Panc1 (cell line): ENCODE measurements at places on chromosomes 7 and 10. TPM values are rescaled to one million over a fixed set of nuclear protein-coding genes. Genes with fewer than 3 reads are reported as not detected.
A peak's percentile ranks its signal among the peaks of the same experiment; 100 is the strongest.

DNA sequence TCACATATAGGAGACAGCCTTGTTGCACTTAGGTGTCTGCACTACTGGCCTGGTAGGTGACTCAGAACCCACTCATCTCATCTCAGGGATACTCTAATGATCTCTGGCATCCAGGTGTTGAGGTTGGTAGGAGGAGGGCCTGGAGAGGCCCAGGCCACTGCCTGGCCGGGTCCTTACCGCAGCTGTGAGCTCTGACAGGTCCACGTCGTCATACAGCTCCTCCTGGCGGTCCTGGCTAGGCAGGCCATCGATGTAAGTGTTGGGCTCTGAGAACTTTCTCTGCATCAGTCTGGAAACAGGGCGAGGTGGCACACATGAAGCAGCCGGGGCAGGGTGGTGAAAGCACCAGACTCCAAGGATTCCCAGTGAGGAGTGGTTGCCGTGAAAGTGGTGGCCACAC, 62.1 kb downstream of the VWA2 start:
- no peak overlapping the region for H3K4me3 ChIP-seq
- DNase-seq, result no peak
- peaks cover 12% of the 10 kb centered on the region for H3K4me1 ChIP-seq
- H3K27me3 ChIP-seq, result no peaks in the 10 kb centered on the region
- peaks cover 17% of the 10 kb centered on the region for H3K36me3 ChIP-seq

- no peaks in the 10 kb centered on the region for H3K4me1 ChIP-seq
- H3K36me3 ChIP-seq, result no peaks in the 10 kb centered on the region
- H3K27ac ChIP-seq, result no peak overlapping the region
- peaks cover 4% of the 10 kb centered on the region; the same call in 1 of the 2 replicates for H3K27me3 ChIP-seq
- no peak overlapping the region for H3K4me3 ChIP-seq
Observed at GRCh38 chr10:127952575-127952869, 45.6 kb downstream of the PTPRE start.

DNA sequence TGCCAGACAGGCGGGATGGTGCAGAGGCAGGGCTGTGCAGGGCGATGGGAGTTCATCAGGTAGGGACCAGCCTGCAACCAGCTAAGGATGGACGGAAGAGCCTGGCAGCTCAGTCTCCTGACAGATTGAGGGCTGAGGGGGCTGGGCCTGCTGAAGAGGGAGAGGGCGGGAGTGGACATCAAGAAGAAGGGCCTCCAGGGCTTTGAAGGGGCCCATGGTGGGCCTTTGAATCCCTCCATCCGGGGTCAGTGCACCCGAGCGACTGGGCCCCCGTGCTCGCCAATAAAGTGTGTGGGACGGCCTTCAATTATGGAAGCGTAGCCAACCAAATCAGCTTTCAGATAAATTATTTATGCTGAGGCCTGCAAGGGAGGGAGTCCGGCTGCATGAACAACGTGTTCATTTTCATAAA, 431.2 kb downstream of the RPS24 start:
- no peaks in the 10 kb centered on the region for H3K36me3 ChIP-seq
- H3K27ac ChIP-seq, result no peak overlapping the region
- no peak for DNase-seq
- H3K4me3 ChIP-seq, result no peak overlapping the region
- peaks cover 5% of the 10 kb centered on the region; the same call in 1 of the 2 replicates for H3K4me1 ChIP-seq
- H3K27me3 ChIP-seq, result no peaks in the 10 kb centered on the region

SEMA3A gene
- total RNA-seq, result 43.3 TPM

DNA sequence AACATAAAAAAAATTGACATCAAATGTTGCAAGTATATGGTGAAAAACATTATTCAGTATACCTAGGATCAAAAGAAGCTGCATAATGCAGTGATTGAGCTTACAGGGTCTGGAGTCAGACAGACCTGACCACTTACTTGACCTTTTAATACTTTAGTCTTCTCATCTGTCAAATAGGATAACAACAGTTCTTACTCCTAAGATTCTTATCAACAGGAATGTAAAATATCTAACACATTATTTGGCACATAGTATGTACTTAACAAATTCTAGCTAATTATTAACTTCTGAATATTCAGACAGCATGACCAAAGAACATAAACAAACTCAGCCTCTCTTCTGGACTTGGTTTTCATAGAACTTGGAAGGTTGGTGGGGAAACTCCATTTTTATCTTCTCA, 45.6 kb upstream of the PIP4K2A start:
- H3K27me3 ChIP-seq, result no peaks in the 10 kb centered on the region
- H3K4me3 ChIP-seq, result no peak overlapping the region
- no peaks in the 10 kb centered on the region for H3K36me3 ChIP-seq
- H3K4me1 ChIP-seq, result no peaks in the 10 kb centered on the region

DNA sequence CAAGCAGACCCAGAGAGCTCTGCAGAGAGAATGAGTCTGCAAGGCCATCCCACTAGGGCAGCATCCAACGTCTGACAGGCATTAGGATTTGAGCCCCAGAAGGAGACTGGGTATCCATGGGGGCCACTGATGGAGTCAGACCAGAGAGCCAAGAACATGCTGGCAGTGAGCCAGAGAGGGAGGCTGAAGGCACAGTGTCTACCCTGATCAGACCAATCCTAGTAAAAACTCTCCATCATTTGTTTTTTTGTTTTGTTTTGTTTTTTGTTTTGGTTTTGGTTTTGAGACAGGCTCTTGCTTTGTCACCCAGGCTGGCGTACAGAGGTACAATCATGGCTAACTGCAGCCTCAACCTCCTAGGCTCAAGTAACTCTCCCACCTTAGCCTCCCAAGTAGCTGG, 133.1 kb upstream of the LYZL2 start:
- no peak overlapping the region for H3K27ac ChIP-seq
- H3K27me3 ChIP-seq, result no peaks in the 10 kb centered on the region
- H3K4me3 ChIP-seq, result no peak overlapping the region
- no peaks in the 10 kb centered on the region for H3K4me1 ChIP-seq

GRCh38 chr10:133012573-133013359, 70.4 kb upstream of the CFAP46 start:
- peaks cover 13% of the 10 kb centered on the region for H3K4me1 ChIP-seq
- no peak overlapping the region for H3K4me3 ChIP-seq

DNA sequence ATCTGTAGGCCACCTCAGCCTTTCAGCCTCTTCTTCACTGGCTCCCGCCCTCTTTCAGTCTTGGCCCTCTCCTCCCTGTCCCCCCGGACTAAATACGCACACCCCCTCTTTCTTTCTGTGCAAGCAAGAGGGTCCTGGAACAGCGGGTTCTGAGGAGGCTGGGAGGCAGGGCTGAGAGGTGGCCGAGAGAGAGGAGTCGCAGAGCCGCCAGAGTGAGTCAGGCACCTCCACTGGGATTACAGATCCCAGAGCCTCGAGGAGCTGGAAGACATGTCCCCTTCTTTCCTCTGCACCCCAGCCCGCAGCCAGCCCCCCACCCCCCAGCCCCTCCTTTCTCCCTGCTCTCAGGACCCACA, 182 bp downstream of the CCDC136 start:
- H3K4me1 ChIP-seq, result no peaks in the 10 kb centered on the region; the same call in 1 of the 2 replicates
- H3K27ac ChIP-seq, result no peak overlapping the region
- no peak for DNase-seq
- H3K27me3 ChIP-seq, result peaks cover 14% of the 10 kb centered on the region
- H3K4me3 ChIP-seq, result peak overlapping the region; percentile 63; the same call in 1 of the 2 replicates

TMEM270 gene
- total RNA-seq, result 0.72 TPM

- H3K27me3 ChIP-seq, result no peaks in the 10 kb centered on the region
- H3K4me3 ChIP-seq, result no peak within 1 kb of the TSS
- H3K36me3 ChIP-seq, result no peaks in the 10 kb centered on the region
Observed at GRCh38 chr10:86654411-86655172, at the start of gene OPN4. Gene OPN4 (plus strand): TSS chr10:86654547. CDS start chr10:86654784, 237 bp downstream.

GRCh38 chr7:141203586-141203985, 129.7 kb downstream of the TMEM178B start:
- no peaks in the 10 kb centered on the region for H3K4me1 ChIP-seq
- H3K27ac ChIP-seq, result no peak overlapping the region
- no peak overlapping the region for H3K4me3 ChIP-seq

DNA sequence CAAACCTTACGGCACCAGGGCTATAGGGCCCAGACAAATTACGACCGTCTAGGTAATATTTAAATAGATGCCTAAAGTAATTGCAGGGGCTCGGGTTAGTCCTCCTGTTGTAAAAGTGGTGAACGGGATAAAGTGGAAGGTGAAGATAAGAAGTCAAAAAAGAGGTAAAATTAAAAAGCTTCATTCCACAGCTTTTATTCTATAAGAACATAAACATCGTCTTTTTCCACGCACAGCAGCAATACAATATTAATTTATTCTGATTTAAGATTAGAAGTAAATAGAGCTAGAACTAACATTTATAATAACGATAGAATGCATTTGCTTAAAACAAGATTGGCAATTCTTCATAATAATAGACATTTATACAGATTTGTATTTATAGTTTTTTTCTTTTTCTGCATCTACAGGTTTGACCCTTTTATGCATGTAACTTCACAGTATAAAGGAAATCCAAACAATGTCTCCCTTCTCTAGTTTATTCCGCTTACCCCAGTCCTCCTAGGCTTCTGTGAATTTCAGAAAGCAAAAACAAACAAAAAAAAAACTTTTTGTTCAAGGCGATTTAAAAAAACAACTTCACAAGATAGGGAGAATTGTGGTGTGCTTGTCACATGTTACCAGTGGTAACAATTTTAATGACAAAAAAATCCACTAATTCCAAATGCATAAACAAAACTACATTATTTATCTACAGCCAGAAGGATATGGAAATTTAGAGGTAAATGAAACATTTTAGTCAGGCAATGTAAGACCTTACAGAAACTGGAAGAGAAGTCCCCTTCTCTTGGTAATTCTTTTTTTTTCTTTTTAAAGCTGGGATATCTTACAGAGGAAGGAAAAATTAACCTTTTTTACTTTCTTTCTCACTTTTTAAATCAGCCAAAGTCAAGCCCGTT, 3.4 kb downstream of the HOXA10 start:
- no peaks in the 10 kb centered on the region for H3K27me3 ChIP-seq
- DNase-seq, result no peak
- H3K27ac ChIP-seq, result no peak overlapping the region
- H3K4me3 ChIP-seq, result no peak overlapping the region
- H3K4me1 ChIP-seq, result peaks cover 5% of the 10 kb centered on the region; the same call in 1 of the 2 replicates

TAS2R3 gene
- total RNA-seq, result 0.49 TPM

DNA sequence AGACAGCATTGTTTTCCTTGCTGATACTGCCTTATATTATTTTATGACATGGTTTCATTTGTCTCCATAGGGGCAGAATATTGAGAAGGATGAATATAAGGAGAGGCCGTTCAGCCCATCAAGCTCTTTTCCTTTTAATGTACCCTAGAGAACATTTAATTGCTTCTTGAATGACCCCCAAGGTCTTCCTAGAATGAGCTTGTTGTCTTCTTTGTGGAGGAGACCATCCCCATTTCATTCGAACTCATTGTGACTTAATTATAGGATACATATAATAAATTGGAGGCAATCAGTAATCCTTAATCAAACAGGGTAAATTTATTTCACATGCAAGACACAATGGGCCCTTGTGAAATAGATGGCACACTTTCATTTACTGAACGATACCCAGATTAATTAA, 231.3 kb downstream of the MDFIC start:
- no peaks in the 10 kb centered on the region for H3K36me3 ChIP-seq
- no peak overlapping the region for H3K4me3 ChIP-seq
- no peaks in the 10 kb centered on the region for H3K27me3 ChIP-seq
- no peak for DNase-seq

DNA sequence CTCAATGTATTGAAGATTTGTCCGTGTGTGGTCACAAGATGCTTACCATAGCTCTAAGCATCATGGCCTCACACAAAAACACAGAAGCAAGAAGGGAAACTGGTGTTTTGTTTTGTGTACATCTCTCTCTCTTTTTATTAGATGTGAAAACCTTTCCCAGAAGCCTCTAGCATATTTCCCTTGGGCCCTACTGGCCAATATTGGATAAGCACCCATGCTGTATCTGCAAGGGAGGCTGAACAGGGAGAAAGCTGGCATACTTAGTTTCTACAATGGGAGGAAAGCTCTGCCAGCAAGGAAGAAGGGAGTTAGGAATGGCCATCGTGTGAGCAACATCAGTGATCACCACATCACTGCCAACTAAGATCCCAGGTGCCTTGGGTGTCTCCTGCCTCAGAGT, 9.6 kb upstream of the NAMPT start:
- no peaks in the 10 kb centered on the region for H3K27me3 ChIP-seq
- no peak for DNase-seq

DNA sequence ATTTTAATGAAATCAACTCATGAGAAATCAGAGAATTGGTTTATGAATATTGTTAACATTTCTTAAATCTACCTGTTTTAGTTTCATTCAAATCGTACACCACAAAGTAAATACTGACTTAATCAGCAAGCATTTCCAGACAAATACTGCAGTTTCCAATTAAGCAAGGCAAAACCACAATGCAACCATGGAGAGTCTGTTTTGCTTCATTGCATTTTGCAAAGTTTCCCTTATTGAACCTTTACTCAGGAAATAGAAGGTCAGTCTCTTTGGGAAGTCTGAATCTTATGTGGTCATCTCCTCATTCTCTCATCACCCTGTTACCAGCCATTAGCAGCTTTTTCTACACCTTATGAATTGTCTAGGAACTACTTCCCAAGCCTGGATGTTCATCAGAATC, 400.5 kb downstream of the IPMK start:
- DNase-seq, result no peak
- H3K4me3 ChIP-seq, result no peak overlapping the region
- H3K36me3 ChIP-seq, result no peaks in the 10 kb centered on the region
- H3K27ac ChIP-seq, result no peak overlapping the region
- no peaks in the 10 kb centered on the region for H3K4me1 ChIP-seq

OLAH gene
- not detected for total RNA-seq

LLCFC1 gene
- total RNA-seq, result not detected

- H3K27ac ChIP-seq, result no peak overlapping the region
- no peak for DNase-seq
- H3K4me3 ChIP-seq, result no peak overlapping the region
- H3K27me3 ChIP-seq, result no peaks in the 10 kb centered on the region
Observed at GRCh38 chr7:100191775-100192174, 14.1 kb downstream of the STAG3 start.

CTTNBP2 gene
- 1.0 TPM for total RNA-seq

SORCS3 gene
- total RNA-seq, result not detected

- no peak overlapping the region for H3K27ac ChIP-seq
- DNase-seq, result no peak
- H3K4me3 ChIP-seq, result no peak overlapping the region
- H3K27me3 ChIP-seq, result no peaks in the 10 kb centered on the region
- no peaks in the 10 kb centered on the region for H3K36me3 ChIP-seq
Observed at GRCh38 chr7:95974108-95974507, 201.8 kb downstream of the DYNC1I1 start.

DNA sequence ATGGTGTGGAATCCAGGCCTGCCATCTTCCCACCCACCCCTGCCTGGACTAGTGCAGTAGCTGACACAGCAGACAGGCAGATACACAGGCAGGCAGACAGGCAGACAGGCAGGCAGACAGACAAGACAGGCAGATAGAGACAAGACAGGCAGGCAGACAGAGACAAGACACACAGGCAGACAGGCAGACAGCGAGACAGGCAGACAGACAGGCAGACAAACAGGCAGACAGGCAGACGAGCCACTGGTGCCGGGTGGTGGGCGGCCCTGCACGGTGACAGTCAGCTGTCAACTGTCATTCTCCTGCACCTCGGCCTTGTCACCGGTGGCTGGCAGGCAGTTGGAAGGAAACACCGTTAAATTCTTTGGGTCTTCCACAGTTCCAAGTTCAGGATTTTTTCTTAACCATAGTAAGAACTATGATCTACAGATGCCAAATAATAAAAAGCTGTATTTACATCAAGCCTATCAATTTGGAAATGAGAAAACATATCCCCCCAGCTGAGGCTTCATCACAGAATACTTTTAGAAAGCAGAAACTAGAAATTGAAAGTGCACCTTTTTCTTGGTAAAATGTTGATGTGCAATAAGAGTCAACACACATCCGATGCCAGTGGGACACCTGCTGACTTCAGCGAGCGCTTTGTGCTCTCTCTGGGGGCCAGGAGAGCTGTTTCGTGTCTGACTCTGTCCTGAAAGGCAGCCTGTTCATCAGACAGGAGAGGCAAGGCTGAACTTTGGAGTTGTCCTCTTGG, 250.4 kb downstream of the DNAJB6 start:
- H3K27ac ChIP-seq, result no peak overlapping the region
- H3K4me1 ChIP-seq, result no peaks in the 10 kb centered on the region
- no peak for DNase-seq
- no peaks in the 10 kb centered on the region for H3K36me3 ChIP-seq
- no peak overlapping the region for H3K4me3 ChIP-seq
- H3K27me3 ChIP-seq, result no peaks in the 10 kb centered on the region
